ENCODE measurements at places on chromosomes 13 and 19. TPM values are rescaled to one million over a fixed set of nuclear protein-coding genes. Genes with fewer than 3 reads are reported as not detected.

GRCh38 chr13:90696656-90697055, 650.8 kb upstream of the MIR17HG start:
- H3K27ac ChIP-seq, result no peak overlapping the region
- no peaks in the 10 kb centered on the region for H3K27me3 ChIP-seq
- H3K4me1 ChIP-seq, result no peaks in the 10 kb centered on the region
- no peak overlapping the region for H3K4me3 ChIP-seq

- peaks cover 4% of the 10 kb centered on the region for H3K27me3 ChIP-seq
- H3K4me3 ChIP-seq, result no peak overlapping the region
- H3K36me3 ChIP-seq, result no peaks in the 10 kb centered on the region
- H3K4me1 ChIP-seq, result peaks cover 14% of the 10 kb centered on the region
- DNase-seq, result no peak
- no peak overlapping the region for H3K27ac ChIP-seq
Observed at GRCh38 chr19:50428772-50429463, 3.8 kb upstream of the MYBPC2 start.

DNA sequence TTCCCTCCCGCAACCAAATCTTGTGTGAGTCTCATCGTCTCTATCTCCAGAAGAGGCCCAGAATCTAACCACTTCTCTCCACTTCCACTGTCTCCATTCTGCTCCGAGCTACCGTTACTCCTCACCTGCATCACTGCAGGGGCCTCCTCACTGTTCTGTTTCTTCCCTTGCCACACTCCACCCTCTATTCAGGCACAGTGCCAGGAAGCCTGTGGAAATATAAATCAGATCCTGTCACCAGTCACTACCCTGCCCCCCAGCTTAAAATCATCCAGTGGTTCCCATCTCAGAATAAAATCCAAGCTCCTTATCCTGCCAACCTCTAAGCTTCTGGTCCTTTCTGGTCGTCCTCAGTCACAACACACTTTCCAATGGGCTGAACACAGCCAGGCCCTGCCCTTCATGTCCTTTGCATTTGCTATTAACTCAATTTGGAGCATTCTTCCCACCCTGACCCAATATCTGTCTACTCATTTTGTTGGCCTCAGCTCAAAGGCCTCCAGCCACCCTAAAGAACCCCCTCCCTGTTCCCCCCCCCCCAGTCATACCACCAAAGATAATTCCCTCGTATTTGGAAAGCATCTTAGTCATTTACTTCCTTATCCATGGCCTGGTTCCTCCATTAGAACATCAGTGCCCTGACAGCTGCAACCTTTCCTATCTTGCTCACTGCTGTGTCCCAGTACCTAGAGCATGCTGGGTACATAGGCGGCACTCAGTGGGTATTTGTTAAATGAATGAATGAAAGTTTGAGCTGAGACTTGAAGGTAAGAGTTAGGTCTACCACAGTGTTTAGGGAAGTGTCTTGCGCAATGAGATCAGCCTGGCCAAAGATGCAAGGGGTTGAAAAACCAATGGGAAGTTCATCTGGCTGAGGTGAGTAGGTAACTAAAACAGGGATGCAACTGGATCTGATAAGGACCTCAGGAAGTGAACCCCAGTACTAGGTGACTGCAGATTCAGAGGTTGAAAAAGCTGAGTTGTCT, 24.4 kb downstream of the ZNF175 start:
- DNase-seq, result no peak
- H3K27me3 ChIP-seq, result peaks cover 15% of the 10 kb centered on the region
- H3K36me3 ChIP-seq, result no peaks in the 10 kb centered on the region

Gene CEACAM6
- total RNA-seq, result 732 TPM

DNA sequence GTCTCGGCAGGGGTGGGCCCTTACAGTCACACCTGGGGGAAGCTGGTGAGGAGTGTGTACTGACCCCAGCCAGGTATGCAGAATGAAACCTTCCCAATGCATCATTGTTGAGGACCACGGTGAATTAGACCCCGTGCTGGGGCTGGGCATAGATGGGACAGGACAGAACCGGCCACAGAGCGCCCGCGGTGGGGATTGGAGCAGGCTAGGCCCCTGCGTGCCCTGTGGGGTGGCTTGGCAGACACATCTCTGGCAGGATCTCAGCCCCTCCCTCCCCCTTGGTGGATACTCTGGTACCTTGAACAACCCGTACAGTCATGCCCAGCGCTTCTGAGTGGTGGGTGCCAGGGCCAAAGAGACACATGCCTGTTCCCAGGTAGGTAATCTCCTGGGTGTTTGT, 200.6 kb downstream of the TEX29 start:
- no peaks in the 10 kb centered on the region for H3K4me1 ChIP-seq
- H3K4me3 ChIP-seq, result no peak overlapping the region
- H3K27ac ChIP-seq, result no peak overlapping the region
- no peaks in the 10 kb centered on the region for H3K36me3 ChIP-seq

Gene ZNF69
- 12.2 TPM for total RNA-seq

DNA sequence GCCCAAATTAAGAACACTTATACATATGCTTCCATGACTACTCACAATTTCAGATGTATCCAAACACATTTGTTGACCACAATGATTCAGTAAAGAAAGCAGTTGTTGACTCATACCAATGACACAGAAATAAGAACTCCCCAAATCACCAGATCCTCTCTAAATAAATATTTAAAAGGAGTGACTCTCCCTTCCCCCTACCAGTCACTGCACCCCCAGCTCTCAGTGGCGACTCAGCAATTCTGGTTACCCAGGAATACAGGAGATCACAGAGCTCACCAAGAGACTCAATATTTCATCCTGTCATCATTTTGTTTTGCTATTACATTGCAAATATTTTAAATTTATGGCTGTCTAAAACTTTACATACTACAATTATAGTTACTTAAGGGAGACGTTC, 131.5 kb downstream of the RGCC start:
- no peaks in the 10 kb centered on the region for H3K4me1 ChIP-seq
- no peak overlapping the region for H3K4me3 ChIP-seq
- no peaks in the 10 kb centered on the region for H3K27me3 ChIP-seq
- H3K36me3 ChIP-seq, result peaks cover 20% of the 10 kb centered on the region
- no peak overlapping the region for H3K27ac ChIP-seq

Gene PSG2
- total RNA-seq, result not detected

Measured in upper lobe of right lung (tissue), 1 donor.